ENCODE measurements at places on chromosomes 3 and 15.
A peak's percentile ranks its signal among the peaks of the same experiment; 100 is the strongest.

GRCh38 chr3:189365609-189366564, 194.1 kb downstream of the TPRG1 start:
- DNase-seq: no peak

DNA sequence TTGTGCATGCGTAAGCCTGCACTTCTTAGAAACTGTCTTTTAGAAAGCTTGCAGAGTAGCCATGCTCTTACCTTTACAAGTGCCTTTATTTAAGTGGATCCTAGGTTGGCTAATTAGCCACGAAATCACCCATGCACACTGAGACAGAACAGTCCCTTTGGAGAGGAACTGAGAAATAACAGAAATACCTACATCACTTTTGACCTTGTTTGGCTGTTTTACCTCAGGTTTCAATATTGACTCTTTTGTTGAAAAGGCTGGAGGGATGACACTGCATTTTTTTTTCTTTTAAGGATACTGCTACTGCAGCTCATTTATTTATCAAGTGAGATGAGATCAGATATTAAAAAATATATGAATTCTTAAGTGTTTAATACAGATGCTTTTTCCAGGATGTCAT, 155.6 kb upstream of the GOLIM4 start:
- DNase-seq: no peak

DNA sequence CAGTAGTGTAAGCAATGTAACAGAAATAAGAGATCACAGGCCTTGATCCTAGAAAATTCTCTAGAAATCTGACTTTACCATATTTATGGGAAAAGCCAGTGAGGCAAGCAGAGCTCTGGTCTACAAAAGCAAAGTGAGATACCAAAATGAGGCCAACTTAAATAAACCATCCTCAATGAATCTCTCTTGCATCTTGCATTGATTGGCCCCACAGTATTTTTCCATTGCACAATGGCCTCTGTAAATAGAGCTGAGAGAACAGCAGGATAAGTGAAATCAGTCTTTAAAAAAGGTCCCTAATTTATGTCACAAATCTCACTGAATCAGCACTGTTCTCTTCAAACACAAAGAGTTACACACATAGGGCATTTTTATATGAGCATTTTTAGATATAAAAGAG, 8.9 kb downstream of the CFAP20DC start:
- DNase-seq: no peak

DNA sequence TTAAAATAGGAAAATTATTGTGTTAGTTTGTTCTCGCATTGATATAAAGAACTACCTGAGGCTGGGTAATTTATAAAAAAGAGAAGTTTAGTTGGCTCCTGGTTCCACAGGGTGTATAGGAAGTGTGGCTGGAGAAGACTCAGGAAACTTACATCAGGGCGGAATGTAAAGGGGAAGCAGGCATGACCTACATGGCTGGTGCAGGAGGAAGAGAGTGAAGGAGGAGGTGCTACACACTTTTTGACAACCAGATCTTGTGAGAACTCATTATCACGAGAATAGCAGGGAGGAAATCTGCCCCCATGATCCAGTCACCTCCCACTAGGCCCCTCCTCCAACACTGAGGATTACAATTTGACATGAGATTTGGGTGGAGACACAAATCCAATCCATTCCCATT, 490.7 kb downstream of the RBMS3 start:
- DNase-seq: no peak

- DNase-seq: peak; percentile 37
Measured at GRCh38 chr3:111538681-111539083, 3.3 kb upstream of the CD96 start.

DNA sequence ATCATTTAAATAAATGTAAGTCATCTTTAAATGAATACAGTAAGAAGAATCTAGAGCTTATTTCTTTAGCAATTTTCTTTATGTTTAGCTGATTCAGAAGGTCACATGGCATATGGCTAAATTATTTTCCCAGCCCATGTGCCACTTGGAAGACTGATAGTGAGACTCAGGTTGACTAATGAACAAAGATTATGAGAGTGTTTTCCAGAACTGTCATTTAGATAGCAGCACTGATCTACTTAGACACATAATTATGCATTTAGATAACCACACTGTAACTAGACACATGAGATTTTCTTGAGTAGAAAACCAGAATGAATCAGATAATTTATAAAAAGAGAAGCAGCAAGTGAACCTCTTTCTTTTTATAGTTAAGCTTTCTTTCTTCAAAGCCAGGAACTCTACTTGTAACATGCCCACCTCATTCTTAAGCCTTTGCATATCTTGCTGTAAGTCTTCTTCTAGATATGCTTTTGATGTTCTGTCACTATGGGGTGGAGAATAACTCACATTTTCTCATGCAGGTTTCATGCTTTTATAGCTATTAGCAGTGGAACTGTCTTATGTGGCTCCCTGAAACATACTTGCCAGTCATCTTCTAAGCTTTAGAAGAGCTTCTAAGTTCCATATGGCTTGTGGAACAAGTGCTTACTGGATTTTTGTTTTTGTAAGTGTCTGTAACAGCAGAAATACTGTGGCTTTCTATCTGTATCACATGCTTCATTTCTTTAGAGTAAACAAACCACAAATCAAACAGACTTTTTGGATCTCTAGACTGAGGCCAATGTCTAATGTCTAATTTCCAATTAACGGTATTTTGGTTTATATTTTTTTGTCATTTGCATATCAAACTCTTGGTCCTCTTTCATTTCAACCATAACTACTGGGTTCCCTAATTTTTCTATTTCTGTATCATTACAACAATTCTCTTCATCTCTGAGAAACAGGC, 101.4 kb downstream of the LMLN start:
- DNase-seq: no peak

- DNase-seq: peak; percentile 80
Measured at GRCh38 chr3:153980252-153980590, 141.0 kb upstream of the ARHGEF26 start.

- no peak for DNase-seq
Measured at GRCh38 chr15:73146419-73146818, 94.2 kb downstream of the NEO1 start.

DNA sequence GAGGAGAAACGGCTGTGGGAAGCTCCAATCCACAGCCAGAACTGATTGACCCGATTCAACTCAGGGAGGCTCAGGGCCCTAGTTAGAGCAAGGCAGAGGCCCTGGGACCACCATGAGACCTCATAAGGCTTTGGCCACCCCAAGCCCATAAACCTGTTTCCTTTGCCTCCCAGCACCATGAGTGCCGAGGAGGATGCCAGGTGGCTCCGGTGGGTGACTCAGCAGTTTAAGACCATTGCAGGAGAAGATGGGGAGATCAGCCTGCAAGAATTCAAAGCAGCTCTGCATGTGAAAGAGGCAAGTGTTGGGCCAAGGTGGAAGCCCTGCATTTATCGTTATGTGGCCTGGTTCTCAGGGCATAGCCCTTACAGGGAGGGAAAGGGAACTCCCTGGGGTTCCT, 11.9 kb downstream of the NOX5 start:
- DNase-seq: no peak
